ENCODE measurements at places on chromosomes 7 and 10.
A peak's percentile ranks its signal among the peaks of the same experiment; 100 is the strongest.

DNA sequence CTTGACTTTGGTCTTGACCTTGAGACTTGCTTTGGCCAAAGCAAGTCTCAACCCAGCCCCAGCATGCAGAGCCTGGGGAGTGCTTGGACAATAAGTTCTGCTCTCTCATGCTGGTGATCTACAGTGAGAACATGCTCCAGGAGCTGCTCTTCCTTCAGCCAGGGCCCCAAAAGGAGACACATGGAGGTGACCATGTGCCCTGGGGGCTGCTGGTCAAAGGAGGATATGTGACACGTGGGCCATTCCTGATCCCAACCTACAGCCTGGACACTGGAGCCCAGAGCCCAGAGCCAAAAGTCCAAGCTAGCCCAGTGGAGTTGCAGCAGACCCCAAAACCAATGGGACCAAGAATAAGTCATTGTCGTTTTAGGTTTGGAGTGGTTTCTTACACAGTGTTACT, 78.2 kb upstream of the CHST15 start:
- no peak for DNase-seq

DNA sequence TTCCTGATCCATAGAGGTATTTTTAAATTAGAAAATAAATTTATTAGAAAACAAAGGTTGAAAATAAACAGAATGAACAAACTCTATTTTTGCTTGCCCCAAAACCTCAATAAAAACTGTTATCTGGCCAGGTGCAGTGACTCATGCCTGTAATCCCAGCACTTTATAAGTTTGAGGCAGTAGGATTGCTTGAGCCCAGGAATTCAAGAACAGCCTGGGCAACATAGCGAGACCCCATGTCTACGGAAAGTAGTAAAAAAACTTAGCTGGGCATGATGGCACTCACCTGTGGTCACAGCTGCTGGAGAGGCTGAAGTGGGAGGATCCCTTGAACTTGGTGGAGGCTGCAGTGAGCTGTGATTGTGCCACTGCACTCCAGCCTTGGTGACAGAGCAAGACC, 10.3 kb downstream of the SLK start:
- no peak for DNase-seq

DNA sequence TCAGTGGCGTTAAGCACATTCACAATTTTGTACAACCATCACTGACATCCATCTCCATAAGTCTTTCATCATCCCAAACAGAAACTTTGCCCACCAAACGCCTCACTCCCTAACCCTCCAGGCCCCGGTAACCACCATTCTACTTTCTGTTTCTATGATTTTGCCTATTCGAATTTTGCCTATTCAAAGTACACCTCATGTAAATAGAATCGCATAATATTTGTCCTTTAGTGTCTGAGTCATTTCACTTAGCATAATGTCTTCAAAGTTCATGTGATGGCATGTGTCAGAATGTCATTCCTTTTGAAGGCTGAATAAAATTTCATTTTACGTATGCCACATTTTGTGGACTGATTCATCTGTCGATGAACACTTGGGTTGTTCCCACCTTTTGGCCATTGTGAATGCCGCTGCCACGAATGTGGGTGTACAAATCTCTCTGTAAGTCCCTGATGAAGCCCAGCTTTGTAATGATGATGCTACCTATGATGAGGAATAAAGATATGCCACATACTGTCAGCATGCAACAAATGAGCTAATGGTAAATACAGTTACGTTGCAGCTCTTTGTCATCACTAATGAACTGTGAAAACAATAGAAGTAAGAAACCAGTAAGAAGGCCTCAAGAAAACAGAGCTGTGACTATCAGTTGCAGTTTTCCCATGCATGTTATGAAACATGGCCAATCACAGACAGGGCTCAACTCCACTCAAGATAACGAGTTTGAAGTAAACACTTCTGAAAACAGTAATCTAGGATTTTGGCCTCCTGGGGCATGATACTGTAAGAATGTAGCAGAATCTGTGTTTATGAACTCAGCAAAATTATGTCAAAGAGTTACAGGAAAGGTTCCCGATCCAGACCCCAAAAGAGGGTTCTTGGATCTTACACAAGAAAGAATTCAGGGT, 120.0 kb downstream of the ADAM12 start:
- no peak for DNase-seq

DNA sequence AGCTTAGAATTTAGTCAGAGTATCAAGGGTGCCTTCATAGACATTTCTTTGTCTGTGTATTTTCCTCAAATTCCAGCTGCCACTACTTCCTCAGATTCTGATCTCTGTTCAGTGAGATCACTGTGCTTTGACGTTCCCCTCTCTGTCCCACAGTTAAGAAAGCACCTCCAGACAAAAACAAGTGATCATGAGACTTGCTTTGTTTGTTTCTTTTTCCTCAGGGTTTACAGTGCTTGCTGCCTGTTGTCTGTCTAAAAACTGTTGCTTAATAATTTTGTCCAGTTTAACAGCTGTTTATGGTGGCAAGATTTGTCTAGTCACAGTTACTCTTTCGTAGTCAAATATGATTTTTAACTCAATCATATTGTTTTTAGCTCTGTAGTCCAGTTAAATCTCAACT, 29.1 kb downstream of the TRUB1 start:
- DNase-seq = no peak

DNA sequence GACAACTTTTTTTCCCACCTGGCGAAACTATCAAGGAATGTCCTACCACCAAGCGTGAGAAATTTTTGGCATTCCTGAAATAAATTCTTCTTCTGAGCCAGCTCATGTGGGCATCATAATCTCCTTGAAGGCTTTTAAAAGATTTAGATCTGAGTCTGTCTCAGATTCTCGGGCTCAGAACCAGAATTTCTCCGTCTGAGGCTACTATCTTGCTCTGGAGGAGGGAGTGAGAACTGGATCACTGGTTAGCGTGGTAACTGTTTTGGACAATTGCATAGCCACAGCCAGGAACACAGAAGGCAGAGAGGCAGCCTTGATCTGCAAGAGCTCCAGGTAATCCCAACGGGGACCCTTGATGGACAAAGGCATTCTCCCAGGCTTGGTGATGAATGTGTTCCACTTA, 1.0 kb upstream of the PLAC9 start:
- DNase-seq = no peak

DNA sequence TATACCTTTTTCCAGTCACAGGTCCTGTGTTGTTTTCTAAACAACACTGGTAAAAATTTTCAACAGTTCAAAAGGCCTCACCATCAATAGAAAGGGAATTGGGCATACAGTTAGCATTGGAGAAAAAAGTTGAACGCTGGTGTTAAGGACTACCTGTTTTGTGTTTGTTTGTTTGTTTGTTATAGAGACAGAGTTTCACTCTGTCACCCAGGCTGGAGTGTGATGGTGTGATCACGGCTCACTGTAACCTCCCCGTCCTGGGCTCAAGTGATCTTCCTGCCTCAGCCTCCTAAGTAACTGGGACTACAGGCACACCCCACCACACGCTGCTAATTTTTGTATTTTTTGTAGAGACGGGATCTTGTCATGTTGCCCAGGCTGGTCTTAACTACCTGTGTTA, 306.1 kb downstream of the PRPF18 start:
- no peak for DNase-seq

DNA sequence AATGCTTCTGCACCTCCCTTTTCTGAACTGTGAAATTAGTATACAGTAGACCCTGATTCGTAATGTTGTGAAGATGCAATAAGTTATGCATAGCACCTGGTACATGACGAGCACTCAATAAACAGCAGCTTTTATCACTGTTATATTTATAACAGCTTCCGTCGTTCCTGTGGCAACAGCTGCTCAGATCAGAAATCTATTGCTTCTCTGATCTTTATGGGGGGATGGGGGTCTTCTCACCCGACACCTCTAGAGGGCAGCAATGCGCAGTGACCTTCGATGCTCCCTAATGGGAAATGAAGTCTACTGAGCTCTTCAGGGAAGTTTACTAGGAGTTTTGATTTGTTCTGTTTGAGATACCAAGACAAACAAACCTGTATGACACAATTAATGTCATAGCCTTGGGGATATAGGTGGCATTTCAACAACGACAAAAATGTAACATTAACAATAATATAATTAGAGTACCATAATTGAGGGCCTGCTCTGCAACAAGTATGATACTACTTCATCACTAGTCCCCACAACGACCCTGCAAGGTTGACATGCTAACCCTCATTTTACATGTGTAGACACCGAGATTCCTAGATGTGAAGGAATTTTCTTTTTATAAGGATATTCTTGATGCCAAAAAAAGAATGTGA, 289.6 kb downstream of the SFMBT2 start:
- peak; percentile 17 for DNase-seq

DNA sequence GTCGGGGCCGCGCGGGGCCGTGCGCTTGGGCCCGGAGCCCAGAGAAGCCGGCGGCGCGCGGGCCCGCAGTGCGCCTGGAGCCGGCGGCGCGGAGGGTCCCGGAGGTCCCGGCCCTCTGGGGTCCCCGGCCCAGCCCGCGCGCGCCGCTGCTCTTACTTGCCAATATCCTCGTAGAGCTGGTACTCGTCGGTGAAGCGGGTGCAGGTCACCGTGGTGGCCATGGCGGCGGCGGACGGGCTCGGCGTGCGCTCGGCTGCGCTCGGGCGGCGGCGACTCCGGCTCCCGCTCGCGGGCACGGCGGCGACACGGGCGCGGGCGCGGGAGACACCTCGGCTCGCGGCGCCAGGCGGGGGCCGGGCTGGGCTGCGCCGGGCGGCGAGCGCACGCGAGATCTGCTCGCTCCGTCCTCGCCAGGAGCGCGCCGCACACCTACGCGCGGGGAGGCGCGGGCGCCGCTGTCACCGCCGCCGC, at the start of gene CAMK2B:
CAMK2B (minus strand) TSS at position 394 of the 471 bp plus-strand sequence; CDS start at position 221, 173 bp downstream.
- DNase-seq = no peak

DNA sequence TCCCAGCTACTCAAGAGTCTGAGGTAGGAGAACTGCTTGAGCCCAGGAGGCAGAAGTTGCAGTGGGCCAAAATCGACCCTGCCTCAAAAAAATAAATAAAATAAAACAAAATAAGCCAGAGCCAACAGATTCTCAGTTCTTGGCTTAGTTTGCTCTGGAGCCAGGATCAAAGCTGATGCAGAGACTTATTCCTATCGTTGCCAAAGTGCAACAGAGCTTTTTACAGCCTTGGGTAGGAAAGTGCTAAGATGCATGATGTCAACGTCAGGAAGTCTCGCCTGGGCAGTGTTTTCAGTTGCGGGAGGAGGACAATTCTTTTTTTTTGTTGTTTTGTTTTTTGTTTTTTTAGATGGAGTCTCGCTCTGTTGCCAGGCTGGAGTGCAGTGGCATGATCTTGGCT, 43.8 kb upstream of the CYTH3 start:
- no peak for DNase-seq

GRCh38 chr7:155738652-155739537, 73.4 kb downstream of the SHH start:
- no peak for DNase-seq

DNA sequence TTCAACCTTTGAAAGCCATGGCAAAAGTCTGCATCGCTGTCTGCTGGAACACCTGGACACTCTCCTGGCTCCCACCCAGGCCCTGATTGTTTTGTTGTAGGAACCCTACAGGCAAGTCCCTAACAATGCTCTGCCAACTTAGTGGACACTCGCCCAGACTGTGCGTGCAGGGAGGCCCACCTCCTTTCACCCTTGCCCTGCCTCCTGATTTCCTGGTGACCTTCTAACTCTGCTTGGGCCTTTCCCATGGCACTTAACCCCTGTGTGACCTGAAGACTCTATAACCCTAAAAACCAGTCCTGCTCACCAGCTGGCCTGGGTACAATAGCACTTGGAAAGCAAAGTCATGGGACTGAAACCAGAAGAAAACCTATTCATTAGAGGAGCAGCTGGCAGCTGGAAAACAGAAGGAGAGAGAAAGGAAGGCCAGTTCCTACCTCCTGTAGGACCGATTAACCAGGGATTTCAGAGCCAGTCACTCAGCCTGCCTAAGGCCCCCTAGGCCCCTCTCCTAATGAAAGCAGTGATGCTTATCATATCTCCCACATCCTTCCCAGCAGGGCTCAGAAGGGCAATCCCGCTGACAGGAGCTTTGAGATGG, 82.7 kb upstream of the KMT2E start:
- no peak for DNase-seq

DNA sequence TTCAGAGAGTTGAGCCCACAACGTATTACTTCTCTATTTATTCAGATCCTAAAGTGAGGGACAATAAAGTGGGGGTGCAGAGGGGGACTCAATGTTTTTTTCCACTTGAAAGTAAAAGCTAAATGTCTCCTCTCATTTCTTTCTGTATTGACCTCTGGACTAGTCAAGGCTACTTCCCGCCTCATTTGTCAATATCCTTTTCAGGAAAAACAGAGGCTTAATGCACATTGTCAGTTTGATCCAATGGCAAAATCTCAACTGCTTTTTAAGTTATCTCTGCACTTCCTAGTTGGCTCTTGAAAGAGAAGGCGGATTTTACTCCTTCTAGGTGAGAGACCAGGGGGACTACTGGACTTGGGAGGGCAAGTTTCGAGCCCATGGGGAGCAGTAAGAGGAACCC, 56.4 kb downstream of the HIPK2 start:
- no peak for DNase-seq
